GM06990 (cell line): ENCODE measurements at places on chromosomes 3 and 15.

DNA sequence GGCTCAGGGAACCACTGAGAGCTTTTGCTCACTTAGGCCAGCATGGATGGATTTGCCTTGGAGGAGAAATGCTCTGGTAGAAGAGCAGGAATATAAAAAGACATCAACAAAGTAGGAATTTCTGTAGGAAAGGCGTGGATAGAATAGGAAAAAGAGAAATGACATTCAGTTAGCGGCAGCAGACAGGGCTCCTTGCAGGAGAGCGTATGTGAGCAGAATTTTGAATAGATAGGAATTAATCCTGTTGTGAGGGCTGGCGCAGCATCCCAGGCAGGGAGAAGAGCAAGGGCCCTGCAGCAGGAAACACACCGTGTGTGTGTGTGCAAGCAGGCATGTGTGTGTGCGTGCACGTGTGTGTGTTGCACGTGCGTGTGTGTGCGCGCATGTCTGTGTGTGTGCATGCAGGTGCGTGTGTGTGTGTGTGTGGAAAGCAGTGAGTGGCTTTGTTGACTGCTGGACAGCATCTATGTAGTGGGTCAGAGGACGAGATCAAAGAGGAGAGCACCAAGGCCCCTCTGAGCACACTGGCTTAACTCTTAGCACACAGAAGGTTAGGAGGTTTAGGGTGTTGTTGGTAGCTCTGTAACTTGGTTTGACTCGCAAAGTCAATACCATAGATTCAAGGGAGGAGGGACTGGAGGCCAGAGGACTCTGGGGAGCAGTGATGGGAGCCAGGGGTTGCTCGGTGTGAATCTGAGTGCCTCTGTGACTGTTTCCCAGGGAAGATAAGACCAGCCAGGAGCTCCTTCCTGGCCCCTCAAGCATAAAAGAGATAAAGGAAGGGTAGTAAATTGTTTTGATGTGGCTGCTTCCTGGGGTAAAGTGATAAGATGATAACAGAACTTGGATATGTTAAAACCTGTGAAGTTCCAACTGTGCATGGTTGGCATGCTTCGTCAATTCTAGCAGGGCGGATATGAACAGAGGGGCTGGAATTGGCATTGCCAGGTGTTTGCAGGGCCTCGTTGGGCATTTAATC lies 639.5 kb downstream of the NR2F2 start:
- DNase-seq: no peak

- no peak for DNase-seq
Observed at GRCh38 chr3:85161544-85161943, 202.8 kb downstream of the CADM2 start.

GRCh38 chr15:79858469-79858868 lies 38.3 kb downstream of the MTHFS start:
- no peak for DNase-seq

GRCh38 chr3:464255-464654 lies 267.7 kb downstream of the CHL1 start:
- DNase-seq: peak; percentile 3

DNA sequence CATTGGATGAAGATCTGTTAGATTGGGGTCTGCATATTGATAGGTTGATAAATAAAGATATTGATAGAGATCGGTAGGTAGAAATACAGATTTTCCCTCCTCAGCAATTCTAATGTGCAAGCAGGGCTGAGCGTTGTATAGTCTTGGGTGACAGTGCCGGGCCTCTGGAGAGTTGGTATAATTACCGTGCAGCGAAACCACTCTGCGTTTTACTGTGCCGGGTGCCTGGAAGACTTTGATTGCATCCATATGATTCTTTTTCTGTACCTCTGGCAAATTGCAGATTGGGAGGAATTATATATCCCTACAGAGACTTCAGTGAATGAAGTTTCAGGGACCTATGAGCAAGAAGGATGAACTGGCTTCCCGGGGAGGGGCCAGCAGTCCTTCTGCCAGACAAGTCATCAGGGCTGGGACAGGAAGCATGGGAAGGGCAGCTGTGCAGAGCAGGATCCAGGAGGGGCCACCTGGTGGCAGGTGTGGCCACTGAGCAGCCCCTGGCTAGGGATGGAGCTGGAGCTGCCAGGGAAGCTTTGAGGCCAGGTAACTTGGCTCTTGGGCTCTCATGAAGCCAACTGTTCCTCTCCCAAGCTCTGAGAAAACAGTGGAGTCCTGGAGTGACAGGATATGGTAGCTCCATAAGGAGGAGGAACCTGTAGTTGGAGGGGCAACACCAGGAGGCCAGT lies 132.5 kb downstream of the APBA2 start:
- no peak for DNase-seq

DNA sequence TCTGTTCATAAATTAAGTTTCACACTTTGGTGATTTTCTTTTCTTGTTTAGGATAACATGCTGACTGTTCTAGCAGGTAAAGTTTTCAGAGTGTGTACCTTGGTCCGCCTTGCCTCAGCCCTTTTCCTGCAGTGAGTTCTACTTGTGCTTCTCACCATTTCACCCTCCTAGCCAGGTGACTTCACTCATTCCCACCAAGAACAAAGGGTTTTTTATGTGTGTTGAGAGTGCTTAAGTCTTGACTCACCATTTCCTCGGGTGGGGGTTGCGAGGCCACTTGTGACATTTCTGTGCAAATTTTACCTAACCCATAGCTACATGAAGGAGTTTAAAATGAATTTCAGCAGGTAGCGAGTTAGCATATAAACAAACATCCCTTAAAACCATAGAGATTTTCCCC lies 81.4 kb downstream of the C3orf38 start:
- DNase-seq: no peak

DNA sequence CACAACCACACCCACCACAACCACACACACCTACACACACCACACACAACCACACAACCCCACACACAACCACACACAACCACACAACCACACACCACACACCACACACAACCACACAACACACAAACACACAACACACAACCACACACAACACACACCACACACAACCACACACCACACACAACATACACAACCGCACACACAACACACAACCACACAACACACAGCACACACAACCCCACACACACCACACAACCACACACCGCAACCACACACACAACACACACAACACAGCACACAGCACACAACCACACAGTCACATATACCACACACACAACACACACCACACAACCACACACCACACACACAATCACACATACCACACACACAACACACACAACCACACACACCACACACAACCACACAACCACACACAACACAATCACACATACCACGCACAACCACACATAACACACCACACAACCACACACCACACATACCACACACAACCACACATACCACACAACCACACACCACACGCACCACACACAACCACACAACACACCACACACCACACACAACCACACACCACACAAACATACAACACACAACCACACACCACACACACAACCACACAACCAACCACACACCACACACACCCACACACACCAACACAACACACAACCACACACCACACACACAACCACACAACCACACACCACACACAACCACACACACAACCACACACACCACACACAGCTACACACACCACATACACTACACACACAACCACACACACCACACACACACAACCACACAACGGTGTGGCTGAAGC lies 23.7 kb downstream of the CPN2 start:
- DNase-seq: no peak
